ENCODE measurements at places on chromosomes 1 and 21.

DNA sequence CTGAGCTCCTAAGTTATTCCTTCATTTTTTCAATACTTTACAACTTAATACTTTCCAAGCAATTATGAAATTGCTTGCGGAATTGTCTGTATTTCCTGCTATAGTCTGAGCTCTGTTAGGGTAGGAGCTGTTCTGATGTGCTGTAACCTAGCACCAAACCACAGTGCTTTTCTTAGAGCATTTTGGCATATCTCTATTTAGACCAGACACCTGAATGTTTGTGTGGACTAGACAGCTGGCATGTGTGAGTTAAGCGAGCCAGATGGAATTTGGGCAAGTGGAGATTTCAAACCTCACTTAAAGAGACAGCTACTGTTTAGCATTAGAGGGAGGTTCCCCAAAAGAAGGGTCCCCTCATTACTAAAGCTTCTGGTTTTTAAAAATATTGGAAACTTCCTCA lies 106.1 kb downstream of the RWDD3 start:
- no peak for DNase-seq

DNA sequence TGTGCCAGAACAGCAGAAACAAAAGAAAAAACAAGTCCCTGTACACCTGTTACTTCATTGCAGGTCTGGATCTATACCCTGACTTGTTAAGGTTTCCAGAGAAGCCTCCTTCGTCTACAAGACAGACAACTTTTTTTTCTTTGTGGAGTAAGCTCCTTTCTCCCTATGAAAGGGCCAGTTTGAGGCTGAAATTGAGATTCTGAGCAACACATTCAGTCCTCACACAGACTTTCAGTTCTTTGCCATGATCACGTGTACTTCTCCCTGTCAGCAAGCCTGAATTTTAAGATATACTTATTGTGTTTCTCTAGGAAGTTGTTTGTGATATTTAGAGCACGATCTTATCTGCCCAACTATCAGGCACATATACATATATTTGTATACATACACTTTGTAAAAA lies 374.0 kb downstream of the NTNG1 start:
- DNase-seq: no peak

DNA sequence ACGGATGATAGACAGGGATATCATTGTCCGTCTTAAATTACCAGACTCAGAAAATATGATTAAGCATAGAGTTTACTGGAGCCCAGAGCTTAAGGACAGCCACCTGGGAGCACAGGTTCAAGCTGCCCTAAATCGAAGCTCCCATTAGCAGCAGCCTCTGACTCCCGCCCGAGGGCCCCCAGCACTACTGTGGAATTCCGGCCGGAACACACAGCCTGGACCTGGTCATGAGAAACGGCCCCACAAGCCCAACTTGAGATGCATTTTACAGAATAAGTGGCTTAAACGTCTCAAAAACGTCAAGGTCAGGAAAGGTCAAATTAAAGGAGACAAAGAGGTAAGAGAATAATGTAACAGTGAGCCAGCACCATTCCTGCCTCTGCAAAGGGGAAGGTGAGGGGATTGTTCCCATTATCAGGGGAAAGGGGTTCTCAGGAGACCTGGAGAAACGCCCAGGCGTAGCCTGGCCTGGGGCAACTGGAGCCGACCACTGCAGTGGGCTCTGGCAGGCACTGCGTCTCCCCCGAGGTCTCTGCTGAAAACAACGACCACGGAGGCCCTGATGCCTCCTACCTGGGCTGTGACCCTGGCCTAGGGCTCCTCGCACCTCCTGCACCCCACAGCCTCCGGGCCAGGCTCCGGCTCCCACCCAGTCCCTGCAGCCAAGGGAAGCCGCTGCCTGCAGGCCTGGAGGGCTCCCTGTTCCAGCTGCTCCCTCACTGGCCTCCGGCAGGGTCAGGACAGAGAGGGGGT lies 11.5 kb upstream of the COL6A1 start:
- DNase-seq: no peak

- DNase-seq: peak; percentile 73
Observed at GRCh38 chr1:23528250-23528978, 2.6 kb downstream of the E2F2 start.

- no peak for DNase-seq
Observed at GRCh38 chr21:45558044-45558721, 15.9 kb upstream of the SLC19A1 start.

DNA sequence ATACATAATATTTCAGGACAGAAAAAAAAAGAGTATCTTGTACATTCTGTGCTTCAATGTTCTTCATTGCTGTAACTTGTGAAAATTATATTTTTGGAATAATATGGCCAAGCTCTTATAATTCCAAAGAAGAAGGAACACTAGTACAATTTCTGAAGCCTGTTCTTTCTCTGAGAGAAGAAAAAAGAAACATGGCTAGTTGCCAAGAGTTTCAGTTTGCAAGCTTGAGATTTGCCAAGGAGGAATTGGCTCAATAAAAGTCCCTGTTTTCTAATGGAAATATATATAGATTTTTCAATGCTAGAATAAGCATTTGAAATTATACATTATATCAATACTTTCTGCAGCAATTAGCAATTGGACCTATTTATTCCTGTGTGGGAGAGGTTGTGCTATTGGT lies 285.2 kb upstream of the NEGR1 start:
- DNase-seq: no peak

GRCh38 chr21:17513214-17514123 lies 626 bp downstream of the CXADR start:
- DNase-seq: peak; percentile 40

DNA sequence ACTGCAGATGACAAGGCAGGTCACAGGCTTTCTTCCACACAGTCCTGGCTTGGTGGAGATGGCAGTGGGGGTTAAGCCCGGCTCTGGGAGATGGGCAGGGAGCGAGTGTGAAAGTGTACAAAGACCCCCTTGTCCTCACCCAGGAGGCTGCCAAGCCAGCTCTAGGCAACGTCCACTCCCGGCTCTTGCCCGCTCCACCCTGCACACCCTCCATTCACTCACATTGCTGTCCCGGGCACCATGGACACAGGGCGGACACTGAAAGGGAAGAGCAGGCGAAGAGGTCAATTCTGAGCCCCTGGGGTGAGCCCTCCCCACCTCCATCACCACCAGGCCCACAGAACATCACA lies 8.9 kb downstream of the COL16A1 start:
- DNase-seq: no peak

DNA sequence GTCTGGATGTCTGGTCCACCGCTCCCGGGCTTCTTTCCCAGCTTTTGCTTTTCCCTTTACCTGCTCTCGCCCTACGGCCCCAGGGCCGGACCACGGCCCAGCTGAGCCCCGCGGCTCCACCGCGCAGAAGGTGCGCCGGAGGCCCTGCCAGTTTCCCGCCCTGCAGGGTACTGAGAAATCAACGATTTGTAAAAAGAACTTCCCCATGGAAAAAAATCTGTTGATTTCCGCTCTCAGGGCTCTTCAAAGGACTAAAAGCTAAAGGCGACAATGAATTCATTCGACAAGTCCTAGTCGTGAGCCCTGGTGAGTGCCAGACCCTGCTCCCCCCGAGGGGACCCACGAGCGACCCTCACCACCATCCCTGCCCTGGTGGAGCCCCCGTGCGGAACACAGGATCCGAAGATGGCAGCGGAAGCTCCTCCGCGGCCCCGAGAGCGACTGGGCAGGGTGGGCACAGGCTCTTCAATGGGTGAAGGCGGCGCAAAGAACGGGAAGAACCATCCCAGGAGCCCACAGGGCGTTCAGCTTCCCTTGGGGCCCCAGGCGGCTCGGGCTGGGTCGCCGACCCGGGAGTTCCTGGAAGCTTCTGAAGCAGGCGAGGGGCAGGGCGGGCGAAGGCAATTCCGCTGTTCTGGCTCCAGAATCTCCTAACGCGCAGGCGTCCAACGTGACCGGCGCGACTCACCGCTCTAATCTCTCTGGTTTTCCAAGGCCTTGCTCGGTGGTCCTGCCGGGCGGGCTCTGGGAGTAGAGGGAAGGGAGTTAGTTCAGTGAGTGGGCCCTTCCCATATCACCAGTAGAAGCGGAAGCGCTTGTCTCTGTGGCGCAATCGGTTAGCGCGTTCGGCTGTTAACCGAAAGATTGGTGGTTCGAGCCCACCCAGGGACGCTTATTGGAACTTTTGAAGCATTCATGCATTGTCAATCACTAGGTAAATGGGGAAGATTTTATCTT lies 6.6 kb upstream of the RNU1-2 start:
- DNase-seq: peak; percentile 62

DNA sequence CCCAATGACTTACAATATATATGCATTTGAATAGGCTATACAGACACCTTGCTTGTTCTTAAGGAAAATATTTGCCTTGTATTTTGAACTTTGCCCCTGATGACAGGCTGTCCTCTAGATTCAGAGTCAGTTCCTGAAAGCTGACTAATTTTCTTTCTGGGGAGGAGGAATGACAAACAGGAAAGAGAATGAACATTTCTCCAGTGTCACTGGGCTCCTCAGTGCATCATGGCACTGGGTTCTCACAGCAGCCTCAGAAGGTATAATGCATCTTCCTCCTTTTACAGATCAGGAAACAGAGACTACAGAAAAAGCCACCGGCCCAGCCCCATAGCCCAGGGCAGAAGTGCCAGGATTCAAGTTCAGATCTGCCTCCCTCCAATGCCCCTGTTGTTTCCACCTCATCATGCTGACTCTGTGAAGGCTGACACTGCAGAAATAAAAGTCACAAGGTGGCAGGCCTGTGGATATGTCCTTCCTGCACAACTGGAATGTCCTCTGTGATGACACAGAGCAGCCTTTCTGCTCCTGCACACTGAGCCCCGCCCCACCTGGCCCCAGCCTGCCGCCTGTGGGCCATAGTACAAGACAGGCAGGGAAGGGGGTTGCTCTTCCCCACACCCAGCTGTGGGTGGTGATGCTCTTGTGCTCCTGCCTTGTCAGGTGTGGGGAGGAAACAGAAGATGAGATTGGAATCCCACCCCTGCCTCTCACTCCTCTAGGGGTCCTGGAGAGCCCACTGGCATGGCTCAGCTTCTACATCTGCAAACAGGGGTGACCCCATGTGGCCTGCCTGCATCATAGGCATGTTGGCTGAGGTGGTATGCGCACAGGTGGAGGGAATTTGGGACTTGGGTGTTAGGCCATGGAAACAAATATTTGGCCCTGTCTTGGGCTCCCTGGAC lies 6.4 kb downstream of the TTC22 start:
- DNase-seq: no peak

- DNase-seq: no peak
Observed at GRCh38 chr1:230230948-230231773, 164.1 kb downstream of the GALNT2 start.

- DNase-seq: peak; percentile 88
Observed at GRCh38 chr1:31663622-31664452, 19.2 kb upstream of the PEF1 start.

GRCh38 chr1:201476670-201477344 lies 7.8 kb upstream of the PHLDA3 start:
- DNase-seq: no peak

DNA sequence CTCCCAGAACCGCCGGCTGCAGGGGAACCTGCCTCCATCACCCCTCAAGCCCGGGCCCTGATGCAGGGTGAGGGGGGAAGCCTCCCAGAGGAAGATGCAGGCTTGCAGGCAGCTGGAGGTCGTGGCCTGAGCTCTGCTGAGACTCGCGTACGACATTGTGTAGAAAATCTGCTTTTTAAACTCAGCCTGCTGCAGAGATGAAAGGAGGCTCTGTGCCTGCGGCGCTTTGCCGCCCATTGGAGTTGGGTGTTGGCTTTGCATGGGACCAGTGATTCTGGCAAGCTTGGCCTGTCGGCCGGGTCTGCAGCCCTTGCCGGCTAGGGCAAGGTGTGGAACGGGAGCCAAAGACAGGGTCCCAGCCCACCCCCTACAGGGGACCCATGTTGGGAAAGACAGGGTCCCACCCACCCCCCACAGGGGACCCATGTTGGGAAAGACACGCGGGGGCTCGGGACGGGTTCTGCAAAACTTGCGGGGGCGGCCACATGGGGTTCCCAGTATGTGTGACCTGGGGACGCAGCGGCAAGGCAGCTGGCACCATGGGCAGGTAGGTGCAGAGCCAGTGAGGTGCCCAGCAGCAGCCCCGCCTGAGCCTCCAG lies 55.6 kb downstream of the SLX9 start:
- no peak for DNase-seq

GRCh38 chr21:33246506-33246905 lies 16.8 kb downstream of the IFNAR2 start:
- DNase-seq: no peak

DNA sequence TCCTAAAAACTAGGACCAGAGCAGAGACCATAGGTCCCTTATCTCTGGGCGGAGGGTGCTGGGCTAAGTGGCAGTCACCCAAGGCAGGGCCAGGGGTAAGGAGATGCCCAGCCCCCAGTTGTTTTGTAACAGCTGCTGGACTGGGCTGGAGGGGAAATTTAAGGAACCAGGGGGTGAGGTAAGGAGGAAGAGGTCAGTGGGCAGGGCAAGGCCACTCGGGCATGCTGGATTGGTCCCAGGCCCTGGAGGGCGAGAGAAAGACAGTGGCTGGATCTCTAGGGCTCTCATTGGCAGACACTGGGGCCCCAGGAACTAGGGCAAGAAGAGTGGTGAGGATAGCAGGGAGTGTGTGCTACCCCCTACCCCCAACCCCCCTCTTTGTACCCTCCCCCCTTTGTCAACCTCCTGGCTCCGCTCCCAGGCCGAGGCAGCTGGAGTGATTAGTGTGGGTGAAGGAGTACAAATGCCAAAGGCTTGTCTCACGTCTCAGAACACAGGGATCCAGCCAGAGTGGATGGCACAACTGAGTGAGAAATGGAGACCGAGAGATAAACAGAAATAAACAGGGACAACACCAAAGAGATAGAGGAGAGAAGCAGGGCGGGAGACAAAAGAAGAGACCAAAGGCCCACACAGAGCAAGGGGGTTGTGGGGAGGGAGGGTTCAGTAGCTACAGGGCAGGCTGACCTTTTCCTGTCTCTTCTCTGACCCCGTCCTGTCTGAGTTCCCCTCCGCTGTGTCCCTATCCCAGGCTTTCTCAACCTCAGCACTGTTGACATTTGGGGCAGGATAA lies 20.5 kb upstream of the THRAP3 start:
- peak; percentile 4 for DNase-seq

DNA sequence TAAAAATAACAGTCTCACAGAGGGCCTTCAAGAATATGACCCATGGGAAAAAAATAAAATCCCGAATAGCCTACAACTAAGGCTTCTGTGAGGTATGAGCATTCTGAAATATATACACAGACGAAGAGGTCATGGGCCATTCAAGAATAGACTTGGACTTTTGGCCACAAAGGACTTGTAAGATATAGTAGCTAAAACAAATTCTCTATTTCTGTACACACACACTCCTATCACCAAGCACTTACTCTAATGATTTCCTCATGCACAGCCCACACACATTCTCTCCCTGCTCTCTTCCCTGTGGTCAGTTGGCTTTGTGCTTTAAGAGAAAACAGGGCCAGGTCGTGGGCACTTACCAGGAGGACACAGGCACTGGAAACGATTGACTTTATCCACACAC lies 69.7 kb upstream of the ADAM30 start:
- no peak for DNase-seq

DNA sequence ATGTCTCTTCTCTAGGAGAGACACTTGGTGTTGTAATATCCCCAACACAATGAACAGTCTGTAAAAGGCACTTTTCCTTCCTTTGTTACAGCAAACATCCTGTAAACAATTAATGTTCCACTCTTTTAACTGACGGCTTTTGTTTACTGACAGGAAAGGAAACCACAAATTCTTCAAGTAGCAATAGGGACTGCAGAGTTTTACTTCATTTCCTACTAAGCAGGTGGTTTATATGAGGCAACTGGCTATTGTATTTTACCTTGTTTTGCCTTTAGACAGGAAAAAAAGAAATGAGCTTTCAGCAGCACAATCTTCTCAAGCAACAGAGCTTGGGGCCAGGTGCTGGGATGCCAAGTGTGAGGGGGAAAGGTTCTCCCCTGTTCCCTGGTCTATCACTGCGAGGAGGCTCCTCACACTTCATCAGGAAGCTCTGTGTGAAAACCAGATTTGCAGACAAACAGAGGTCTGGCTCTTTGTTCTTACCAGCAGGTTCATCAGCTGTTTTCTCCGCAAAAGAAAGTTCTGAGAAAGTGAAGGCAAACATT lies 51.2 kb downstream of the SIPA1L2 start:
- DNase-seq: no peak
